ENCODE measurements at places on chromosomes 4 and X.

GRCh38 chrX:70426286-70427278 is 3.5 kb downstream of the GDPD2 start:
- no peak for DNase-seq

- DNase-seq = no peak
These were observed 149.6 kb downstream of the INPP4B start for GRCh38 chr4:142696334-142697122.

DNA sequence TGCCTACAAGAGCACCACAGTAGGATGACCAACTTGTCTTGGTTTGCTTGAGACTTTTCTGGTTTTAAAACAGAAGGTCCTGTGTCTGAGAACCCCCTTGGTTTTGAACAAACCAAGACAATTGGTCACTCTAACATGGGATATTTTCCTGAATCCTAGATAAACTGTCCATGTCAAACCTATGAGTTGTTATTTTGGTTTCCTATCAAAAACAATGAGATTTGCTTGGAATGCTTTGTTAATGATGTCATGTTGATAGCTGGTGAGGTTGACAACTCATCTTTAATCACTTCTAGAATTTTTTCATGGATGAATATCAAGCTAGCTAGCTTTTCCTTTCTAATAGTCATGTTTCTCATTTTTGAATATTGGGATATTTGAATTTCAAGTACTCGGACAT is 518.3 kb upstream of the ARX start:
- no peak for DNase-seq

GRCh38 chrX:55118574-55118973 is 29.8 kb downstream of the PAGE2 start:
- no peak for DNase-seq

DNA sequence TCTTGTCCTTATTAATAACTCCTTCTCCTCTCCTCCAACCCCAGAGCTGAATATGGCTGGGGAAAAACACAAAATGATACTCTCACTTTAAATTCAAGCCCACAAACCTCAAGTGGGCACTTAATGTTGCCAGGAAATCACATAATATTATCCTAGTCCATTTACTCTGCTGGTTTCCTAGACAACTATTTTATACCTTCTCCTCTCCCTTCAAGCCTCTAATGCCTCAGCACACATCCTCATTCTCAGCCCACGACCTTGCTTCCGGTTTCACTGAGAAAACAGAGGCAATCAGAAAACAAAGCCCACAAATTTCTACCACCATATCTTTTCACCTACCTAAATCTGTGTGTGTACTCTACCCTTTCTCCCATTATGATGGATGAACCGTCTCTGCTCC is 12.1 kb upstream of the CLCN5 start:
- DNase-seq = no peak

DNA sequence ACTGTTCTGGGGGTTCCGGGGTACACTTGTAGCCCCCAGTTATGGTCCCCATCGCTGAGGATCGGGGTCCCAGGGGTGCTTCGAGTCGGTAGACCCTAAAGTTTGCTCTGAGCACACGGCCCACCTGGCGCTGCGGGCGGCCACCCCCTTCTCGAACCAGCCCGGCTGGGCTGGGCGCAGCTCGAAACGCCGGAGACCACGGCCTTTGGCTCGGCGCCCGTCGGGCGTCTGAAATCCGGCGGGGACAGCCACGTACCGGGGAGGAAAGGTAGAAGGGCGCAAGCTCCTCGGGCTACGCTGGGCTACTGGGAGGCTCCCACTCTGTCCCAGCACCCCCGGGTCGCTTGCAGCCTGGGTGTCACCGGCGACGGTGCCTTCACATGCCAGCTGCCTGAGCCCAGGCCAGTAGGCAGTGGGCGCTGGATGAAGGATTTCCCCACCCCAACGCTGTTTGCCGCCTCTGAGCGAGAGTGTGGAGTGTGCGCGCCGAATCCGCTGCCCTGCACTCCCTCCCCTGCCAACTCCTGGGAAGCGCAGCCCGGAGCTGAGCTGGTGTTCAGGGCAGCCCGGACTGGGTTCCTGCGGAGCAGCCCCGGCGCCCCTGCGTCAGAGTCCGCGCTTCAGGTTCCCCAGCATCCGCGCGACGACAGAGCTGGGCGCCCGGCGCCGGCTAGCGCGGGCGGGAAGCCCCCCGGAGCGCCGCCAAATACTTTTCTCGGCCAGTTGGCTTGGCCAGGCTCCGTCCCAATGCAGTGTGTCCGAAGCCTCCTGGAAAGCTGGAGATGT is 637 bp downstream of the MAMLD1 start:
- DNase-seq = no peak

DNA sequence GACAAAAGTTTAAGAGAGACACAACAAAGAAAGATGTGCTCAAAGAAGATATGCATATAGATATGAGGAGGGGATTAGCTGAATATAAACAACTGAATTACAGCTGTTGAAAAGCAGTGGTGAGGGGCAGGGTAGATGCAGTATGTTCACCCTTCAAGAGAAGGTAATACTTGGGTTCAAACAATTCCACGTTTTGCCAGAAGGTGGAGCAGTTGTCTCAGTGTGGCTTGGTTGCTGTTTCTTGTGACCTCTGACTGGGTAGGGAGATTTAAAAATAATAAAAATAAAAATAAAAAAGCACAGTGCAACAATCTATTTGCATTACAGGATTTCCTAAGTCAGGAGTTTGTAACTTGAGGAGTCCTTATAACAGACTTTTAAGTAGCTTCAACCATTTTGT is 23.3 kb downstream of the PHOX2B start:
- DNase-seq = no peak

GRCh38 chr4:188297873-188298272 is 158.6 kb downstream of the TRIML1 start:
- DNase-seq = no peak

- no peak for DNase-seq
These were observed 621.9 kb downstream of the TECRL start for GRCh38 chr4:63787326-63787725.

- peak; percentile 27 for DNase-seq
These were observed 2375.8 kb upstream of the TENM3 start for GRCh38 chr4:179867300-179867878.

DNA sequence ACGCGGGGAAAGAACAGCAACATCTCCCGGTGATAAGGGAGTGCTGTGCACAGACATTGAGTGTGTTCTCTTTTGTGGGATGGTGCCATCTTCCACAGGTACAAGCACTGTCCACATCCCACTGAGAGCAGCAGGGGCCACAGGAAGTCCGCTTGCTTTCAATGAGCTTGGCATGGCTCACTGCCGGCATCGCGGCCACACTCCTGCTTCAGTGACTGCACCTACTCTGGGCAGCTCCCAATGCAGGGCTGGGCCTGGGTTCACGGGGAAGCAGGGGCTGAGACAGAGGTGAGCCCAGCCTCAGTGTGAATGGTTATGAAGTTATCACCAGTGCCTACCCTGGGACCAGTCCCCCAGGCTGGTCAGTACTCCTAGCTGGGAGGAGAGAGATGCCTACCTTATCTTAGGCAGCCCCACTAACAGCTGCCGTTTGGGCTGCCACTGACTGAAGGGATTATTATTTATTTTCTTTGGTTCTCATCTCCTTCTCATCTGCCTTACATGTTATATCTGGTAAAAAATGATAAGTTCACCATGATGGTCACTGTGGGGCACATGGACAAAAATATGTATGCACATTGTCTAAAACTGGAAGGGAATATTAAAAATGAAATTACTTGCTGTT is 99.2 kb downstream of the MGST2 start:
- DNase-seq = no peak

DNA sequence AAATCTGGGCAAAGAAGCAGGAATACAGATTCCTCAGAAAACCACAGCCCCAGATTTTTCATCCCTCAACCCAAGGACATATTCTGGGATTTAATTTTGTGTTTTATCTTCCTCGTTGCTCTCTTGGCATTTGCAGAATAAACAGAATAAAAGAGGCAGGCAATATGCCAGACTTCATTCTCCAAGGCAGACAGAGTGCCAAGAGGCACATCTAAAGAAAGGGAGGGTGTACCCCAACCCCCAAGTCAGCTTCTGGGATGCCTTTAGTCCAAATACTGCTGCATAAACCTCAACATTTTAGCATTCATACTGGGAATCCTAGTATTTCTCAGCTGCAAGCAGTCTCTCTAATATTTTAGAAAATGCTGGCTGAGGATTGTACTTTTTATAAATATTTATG is 629.2 kb downstream of the KLHL13 start:
- DNase-seq = no peak

DNA sequence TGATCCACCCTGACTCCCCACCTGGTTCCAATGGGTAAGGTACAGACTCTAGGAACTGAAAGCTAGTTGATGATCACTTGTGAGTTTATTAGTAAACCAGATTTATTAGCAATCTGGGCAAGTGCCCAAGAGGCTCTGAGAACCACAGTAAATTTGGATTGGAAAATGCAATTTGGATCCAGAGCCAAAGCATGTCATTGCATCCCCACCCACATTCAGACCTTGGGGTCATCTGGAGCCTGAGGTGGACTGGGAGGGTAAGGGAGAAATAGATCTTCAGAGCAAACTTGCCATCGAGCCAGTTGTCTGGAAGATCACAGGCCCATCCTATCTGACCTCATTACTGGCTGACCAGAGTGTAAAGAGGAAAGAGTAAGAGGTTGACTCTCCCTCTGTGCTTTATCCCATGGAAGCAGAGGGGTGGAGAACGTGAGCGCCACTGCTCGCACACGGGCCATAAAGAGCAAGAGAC is 78.7 kb upstream of the RASGEF1B start:
- no peak for DNase-seq

DNA sequence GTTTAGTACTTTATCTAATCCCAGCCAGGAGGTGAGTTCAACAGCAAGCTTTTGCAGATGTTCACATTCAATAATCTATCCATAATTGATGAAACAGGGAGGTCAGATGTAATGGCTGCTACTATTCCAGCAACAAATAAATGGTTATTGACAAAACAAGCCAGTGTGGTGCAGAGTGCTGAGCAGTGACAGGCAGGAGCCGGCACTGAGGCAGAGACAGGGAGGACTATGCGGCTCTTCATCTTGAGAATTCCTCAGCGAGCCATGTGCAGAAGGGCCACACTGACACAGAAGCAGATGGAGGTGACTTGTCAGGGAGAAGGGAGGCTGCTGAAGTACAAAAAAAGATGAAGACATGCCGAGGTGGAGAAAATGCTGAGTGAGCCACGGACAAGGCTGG is 98.3 kb downstream of the TTC29 start:
- DNase-seq = no peak
